ENCODE measurements at places on chromosomes 3 and 15.

GRCh38 chr15:100612539-100612938 lies 10.2 kb downstream of the ASB7 start:
- no peak for DNase-seq

GRCh38 chr15:58396181-58396580 lies 35.6 kb upstream of the LIPC start:
- DNase-seq: no peak

DNA sequence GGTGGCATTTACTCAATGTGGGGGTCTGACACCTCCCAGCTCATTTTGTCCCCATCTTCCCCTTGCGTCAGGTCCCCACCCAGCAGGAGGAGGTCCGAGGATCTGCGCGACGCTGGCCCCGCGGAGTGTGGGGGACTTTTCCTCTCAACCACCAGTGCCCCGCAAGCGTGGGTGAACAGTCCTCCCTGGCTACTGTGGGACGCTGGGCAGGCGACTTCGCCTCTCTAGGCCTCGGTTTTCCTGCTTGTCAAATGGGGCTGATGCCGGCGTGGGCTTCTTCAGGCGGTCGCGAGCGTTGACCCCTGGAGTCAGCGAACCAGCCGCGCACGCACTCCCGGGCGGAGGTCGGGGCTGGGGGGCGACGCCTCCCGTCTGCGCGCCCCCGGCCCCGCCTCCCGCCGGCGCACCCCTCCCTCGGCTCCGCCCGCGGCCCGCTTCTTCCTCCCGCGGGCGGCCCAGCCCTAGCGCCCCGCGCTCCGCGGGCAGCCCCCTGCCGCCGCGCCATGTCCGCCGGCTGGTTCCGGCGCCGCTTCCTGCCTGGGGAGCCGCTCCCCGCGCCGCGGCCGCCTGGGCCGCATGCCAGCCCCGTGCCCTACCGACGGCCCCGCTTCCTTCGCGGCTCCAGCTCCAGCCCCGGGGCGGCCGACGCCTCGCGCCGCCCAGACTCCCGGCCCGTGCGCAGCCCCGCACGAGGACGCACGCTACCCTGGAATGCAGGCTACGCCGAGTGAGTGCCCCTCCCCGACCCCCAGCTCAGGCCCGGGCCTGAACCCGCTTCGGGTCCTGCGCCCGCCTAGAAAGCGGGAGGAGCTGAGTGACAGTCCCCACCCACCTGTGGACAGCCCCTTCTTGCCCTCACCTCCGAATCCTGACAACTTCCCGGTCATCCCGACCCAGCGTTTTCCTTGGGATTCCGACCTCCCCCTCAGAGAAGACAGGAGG lies at the start of gene PPM1M:
Gene PPM1M, plus strand, starts transcription at position 438 of the 942 bp plus-strand sequence. Its CDS starts 66 bp downstream, at position 504.
- peak; percentile 66 for DNase-seq

DNA sequence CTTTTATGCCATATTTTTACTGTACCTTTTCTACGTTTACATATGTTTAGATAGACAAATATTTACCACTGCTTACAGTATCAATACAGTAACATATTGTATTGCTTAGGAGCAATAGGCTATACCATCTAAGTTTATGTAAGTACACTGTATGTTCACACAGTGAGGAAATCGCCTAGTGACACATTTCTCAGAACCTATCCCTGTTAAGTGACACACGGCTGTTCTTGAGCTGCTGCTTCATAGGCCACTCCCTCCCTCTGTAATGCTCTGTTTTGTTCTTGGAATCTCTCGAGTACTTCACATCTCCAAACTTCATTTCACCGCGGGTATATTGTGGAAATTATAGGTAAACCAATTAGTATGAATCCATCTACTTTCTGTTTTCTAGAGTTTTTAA lies 13.4 kb upstream of the SELENOT start:
- no peak for DNase-seq

- DNase-seq: no peak
Measured at GRCh38 chr15:88613074-88613944, 7.8 kb upstream of the AEN start.

DNA sequence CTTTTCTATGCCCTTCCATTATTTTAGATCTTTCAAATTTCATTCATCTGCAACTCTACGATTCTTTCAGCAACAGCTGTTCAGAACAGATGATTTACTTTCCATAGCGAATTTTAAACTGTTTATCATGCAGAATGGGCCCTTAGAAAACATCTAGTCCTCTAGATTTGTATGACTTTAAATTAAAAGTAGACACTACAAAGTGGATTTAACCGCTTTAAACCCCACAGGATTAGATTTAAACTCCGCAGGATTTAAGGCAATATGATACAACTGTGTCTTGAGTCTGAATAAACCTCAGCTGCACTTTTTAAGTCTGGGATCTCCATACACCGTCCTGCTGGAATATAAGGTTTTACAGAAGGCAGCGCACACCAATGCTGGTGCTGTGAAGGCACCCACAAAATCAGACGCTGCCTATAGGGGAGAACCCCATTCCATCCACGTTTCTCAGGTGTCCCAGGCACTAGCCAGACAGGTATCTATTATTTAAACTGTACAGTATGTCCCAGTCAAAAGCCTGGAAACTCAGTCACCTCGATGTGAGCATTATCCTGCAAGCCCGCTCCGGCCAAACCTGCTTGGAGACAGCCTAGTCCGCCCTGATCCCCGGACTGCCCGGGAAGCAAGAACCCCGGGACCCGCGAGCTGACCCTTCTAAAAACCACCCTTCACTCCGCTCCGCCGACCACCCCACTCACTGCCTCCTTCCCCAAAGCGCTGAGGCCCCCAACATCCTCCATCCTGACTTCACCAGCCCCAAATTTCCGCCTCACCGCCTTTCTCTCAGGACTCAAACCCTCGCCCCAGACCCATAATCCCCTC lies 768 bp downstream of the ANO10 start:
- peak; percentile 3 for DNase-seq

- DNase-seq: no peak
Measured at GRCh38 chr3:16739541-16740105, 134.4 kb upstream of the DAZL start.

DNA sequence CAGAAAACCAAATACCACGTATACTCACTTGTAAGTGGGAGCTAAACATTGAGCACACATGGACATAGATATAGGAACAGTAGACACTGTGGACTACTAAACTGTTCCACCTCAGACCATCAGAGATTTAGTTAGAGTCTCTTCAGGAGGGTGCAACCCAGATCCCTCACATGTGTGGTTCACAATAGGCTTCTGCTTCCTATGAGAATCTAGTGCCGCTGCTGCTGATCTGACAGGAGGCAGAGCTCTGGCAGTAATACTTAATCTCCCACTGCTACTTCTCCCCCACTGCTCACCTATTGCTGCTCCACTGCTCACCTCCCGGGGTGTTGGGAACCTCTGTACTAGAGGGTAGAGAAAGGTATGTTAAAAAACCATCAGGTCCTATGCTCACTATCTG lies 533.3 kb downstream of the NSUN3 start:
- DNase-seq: no peak

DNA sequence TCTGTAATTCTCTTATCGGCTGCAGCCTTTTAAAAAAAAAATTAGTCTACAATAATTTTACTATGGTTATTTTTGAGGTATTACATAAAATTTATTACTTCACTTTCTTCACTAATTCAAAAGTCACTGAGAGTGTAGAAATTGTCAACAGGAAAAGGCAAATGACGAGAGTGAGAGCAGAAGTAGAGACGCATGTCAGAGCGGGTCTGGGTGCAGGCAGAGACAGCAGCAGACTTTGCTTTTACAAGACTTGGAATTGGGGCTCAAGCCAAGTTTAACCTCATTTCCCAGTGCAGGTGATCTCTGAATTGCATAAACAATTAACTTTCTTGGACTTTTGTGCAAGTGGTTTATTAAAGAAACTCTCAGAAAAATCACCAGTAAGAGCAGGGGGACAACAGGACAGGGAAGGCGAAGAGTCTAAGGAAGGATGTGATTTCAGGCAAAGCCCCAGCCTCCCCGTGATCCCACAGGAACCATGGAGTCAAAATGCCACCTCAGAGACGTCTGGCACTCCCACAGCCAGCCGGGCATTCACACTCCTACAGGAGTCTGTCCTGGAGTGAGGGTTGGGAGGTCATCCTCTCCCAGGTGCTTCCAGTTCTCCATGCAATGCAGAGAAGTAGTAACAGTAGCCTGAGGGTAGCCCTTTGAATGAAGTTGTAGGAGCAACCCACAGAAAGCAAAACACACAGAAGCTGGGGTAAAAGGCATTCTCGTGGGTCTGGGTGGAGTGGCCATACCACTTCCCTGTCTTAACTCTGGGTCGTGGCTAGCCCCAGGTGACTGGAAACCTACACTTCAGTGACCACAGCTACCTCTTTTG lies 274.0 kb upstream of the TGFBR2 start:
- DNase-seq: no peak

- DNase-seq: no peak
Measured at GRCh38 chr3:110624576-110624975, 447.0 kb upstream of the NECTIN3 start.

- DNase-seq: peak; percentile 26
Measured at GRCh38 chr3:71421820-71422566, 161.5 kb downstream of the FOXP1 start.

GRCh38 chr3:56019490-56020146 lies 448.6 kb downstream of the ERC2 start:
- DNase-seq: no peak

DNA sequence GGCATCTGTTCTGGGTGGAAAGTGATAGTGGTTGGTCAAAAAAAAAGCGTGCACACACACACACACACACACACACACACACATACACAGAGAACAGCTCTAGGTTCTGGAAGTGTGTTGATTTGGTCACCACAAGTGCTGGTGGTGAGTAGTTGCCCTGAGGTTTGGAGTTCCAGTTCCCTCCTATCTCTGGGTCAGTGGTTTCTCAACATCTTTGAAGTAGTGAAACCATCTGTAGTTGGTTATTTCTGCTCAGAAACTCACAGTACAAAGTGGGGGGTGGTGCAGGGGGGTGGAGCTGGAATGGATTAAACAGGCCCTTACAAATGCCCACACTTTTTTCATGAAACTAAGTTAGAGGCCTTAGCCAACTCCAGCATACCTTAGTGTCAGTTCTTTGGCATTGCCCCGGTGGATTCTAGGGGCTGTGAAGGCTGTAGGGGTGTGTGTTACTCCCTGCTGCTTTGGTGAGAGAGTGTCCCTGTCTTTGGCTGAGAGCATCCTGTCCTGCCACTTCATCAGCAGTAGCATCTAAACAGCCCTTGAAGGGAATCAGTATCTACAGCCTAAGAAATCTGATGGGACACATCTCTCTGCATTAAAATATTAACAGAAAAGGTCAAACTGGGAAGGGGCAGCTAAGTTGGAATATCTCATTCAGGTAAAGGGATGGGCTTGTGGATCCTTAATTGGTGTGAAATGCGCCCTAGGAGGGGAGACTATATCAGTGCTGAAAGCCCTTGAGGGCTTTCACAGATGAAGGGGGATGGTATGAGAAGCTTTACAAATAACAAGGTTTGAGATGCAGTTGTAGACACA lies 20.6 kb downstream of the SMAD3 start:
- DNase-seq: peak; percentile 40

- DNase-seq: no peak
Measured at GRCh38 chr3:110234831-110235230, 836.8 kb upstream of the NECTIN3 start.

- DNase-seq: no peak
Measured at GRCh38 chr15:80591938-80592825, 102.9 kb upstream of the ABHD17C start.

- no peak for DNase-seq
Measured at GRCh38 chr3:47899495-47900108, 96.7 kb downstream of the DHX30 start.

GRCh38 chr3:45506084-45506483 lies 88.5 kb upstream of the LIMD1 start:
- no peak for DNase-seq

- no peak for DNase-seq
Measured at GRCh38 chr3:184553385-184553784, 8.2 kb upstream of the EPHB3 start.

DNA sequence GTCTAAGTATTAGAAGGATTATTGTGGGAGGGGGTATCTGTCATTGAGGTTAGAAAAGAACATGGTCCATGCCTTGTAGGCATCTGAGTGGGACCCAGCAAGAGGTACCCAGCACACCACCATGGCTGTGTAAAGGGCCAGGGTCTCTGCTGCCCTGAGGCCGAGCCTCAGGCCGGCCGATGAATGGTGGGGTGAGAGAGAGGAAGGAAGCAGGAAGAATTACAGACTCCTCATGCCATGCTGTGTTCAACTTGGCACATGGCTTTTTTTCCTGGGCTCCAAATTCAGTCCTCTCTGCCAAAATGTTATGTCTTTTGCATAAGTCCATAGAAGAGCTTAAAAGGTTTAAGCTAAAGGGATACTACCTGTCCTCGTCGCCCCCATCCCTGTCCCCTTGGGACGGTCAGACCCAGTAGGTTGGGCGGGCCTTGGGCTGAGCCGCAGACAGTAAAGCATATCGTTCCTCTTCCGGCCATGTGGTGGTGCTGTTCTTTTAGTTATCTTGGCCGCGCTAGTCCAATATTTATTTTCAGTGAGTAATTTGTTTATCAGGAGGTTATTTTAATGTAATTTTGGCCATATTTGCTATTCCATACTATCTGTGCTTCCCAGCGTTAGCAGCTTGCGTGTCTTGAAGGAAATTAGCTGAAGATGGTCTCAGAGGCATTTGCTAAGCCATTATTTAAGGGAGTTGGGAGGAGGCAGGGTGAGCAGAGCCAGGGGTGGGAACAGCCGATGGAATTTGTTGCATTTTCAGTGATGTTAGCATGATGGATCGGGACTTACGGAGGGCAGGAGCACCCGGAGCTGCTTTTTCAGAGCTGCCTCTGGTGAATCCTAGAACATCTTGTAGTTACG lies 152.4 kb downstream of the AGBL1 start:
- no peak for DNase-seq

- DNase-seq: no peak
Measured at GRCh38 chr15:71131601-71132362, 16.5 kb downstream of the THSD4 start.

GRCh38 chr3:185739264-185739701 lies 85.6 kb downstream of the IGF2BP2 start:
- DNase-seq: no peak

DNA sequence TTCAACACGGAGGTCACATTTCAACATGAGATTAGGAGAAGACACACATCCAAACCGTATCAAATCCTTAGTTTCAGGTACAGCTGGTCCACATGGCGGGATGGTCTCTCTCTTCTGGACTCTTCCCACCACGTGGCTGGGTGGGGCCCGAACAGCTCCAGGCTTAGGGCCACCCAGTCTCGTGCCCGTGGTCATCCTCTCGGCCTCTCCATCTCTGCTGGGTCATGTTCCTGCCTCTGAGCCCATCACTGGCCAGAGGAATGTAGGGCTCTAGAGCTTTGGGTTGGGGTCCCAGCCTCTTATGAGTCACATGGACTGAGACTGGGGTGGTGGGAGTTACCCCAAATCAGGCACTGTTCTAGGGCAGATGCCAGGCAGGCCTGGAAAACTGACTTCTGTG lies 12.2 kb downstream of the SYNM start:
- DNase-seq: no peak

- no peak for DNase-seq
Measured at GRCh38 chr15:99386391-99386790, 135.1 kb downstream of the LRRC28 start.

GRCh38 chr3:151227266-151227806 lies 24.3 kb upstream of the GPR171 start:
- DNase-seq: no peak

- DNase-seq: no peak
Measured at GRCh38 chr3:6392123-6392522, 468.8 kb upstream of the GRM7 start.
